ENCODE measurements at places on chromosomes 4 and X.

DNA sequence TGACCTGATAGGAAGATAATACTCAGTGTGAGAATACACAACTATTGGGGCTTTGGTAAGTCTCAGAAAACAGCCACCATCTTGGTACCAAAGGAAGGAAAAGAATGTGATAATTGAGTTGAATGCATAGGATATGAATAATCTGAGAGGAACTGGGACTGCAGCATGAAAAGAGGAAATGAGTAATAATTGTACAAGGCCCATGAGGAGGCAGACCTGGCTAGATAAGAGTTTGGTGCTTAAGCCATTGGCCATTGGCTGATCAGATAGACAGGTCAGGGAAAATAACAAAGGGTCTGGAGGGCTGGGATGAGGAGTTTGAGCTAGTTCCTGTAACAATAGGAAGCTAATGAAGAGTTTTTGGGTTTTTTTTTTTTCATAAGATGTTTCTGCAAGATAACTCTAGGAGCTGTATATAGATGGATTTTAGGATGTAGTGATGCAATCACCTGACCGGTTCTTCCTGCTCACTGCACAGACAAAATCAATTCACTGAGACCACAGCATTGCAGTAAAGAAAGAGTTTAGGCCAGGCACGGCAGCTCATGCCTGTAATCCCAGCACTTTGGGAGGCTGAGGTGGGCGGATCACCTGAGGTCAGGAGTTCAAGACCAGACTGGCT is 5.3 kb upstream of the TRMT2B start:
- DNase-seq, result no peak

DNA sequence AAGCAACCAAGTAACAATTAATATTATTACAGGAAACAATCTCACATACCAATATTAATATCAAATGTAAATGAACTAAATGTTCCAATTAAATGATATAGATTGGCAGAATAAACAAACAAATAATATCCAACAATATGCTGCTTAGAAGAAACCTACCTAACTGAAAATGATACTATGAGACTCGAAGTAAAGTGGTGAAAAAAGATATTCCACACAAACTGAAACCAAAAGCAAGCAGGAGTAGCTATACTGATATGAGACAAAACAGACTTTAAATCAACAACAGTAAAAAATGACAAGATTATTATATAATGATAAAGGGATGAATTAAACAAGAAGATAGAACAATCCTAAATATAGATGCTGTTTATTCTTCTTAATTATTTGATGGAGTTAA is 140.1 kb downstream of the SPANXN4 start:
- no peak for DNase-seq

DNA sequence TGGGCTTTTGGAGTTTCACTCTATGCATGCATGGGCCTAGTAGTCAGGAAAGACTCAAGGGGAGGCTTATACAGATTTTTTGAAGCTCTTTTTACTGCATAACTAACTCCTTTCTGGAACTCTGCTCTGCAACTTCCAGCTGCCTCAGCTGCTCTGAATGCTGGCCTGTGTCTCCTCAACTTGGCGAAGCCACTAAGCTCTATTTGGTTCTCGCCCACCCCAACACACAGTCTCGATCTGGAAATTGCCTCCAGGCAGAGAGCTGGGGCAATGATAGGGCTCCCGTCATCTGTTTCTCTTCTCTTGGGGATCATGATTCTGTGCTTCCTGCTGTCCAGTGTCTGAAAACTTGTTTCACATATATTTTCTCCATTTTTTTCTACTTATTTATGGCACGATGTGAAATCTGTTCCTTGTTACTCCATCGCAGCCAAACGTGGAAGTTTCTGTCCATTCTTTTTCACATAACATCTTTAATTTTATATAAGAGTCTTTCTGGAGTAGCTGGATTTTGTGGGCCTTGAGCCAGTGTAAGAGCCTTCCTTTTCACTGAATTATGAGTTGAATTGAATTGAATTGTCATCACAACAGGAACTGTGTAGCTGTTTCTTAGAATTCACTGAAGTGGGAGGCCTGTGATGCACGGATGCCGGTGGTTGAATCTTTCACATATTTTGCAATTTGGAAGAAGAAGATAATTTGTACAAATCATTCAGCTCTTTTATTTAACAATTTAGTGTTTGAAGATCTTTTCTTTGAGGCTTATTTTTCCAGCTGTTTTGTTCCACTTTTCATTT is 9.0 kb downstream of the ZNF275 start:
- DNase-seq, result no peak

- DNase-seq, result no peak
Observed at GRCh38 chr4:61406677-61407076, 206.6 kb downstream of the ADGRL3 start.

DNA sequence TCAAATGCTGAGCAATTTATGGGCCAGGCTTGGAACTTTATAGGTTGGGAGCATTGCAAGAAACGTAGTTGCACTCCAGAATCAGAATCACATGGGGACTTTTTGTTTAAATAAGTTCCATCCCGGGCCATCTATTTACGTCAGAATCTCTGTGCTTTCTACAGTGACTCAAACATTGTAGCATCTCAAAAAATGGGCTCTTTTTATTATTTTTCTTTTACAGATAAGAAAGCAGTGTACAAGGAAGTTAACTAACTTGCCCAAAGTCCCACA is 10.2 kb downstream of the CC2D2A start:
- no peak for DNase-seq

All from COR-L47 (cell line).